SJSA1 (cell line): ENCODE measurements at places on chromosomes 16 and 17. TPM values are rescaled to one million over a fixed set of nuclear protein-coding genes. Genes with fewer than 3 reads are reported as not detected.
A peak's percentile ranks its signal among the peaks of the same experiment; 100 is the strongest.

DNA sequence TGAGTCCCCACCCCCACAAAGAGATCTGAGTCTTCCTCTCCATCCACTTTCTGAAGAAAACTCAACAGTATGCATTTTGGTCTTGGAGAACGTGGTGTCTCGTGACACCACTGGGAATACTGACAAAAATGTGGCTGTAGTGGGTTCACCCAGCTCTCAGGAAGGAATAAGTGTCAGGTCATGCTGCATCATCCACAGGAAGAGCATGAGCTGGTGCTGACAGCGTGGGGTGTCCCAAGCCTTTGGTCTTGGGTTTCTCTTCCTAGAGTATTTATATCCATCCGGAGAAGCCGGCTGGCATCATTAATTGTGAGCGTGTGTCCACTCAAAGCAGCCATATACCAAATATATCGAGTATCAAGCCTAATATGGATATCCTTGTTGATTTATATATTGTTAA lies 55.9 kb downstream of the C17orf67 start:
- no peak for DNase-seq

DNA sequence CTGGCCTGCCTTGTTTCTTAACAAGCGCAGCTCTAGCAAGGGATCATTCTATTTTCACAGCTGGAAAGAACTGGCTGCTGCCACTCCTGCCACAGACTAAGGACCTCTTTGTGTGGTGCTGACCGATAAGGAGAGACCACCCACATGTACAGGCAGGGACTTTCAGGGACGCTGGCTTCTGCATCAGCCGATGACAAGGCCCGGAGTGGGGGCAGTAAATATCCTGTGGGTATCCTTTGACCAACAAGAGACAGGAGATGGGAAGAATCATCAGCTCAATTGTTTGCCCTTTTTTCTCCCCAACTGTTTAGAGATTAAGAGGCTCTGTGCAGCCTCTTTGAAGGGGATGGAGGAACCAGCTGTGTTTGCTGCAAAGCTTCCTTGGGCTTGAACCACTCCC lies 9.2 kb upstream of the ITPRIPL2 start:
- peak; percentile 94 for DNase-seq

DNA sequence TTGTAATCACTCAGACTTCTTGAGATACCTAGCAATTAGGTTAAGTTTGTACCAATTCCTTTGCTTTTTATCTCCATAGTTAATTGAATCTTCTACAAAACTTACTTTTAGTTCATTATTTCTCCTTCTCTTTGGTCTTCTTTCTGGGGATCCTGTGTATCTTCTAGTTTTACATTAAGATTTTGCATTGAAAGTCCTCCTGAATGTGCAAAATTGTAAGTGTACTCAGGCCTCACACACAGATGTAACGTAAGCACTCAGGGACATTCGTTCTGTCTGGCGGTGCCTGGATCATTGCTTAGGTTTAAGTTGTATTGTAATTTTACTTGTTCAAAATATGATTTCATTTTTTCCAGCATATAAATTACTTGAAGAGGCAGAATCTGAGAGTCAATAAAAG lies 222.6 kb upstream of the CPHXL start:
- DNase-seq = no peak

DNA sequence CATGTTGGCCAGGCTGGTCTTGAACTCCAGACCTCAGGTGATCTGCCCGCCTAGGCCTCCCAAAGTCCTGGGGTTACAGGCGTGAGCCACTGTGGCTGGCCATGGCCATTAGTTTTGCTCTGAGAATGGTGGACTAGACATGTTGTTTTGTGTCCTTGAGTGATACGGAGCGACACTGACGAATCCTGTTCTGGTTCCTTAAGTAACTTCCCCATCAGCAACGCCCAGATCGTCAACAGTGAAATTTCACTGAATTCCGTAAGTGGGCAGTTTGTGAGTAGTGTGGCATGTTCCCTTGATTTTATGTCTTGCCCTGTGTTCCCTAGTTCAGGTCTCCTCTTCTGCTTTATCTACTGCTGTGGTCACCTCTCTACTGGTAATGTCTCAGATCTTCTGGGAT lies 67.4 kb downstream of the SNX29 start:
- DNase-seq = no peak

DNA sequence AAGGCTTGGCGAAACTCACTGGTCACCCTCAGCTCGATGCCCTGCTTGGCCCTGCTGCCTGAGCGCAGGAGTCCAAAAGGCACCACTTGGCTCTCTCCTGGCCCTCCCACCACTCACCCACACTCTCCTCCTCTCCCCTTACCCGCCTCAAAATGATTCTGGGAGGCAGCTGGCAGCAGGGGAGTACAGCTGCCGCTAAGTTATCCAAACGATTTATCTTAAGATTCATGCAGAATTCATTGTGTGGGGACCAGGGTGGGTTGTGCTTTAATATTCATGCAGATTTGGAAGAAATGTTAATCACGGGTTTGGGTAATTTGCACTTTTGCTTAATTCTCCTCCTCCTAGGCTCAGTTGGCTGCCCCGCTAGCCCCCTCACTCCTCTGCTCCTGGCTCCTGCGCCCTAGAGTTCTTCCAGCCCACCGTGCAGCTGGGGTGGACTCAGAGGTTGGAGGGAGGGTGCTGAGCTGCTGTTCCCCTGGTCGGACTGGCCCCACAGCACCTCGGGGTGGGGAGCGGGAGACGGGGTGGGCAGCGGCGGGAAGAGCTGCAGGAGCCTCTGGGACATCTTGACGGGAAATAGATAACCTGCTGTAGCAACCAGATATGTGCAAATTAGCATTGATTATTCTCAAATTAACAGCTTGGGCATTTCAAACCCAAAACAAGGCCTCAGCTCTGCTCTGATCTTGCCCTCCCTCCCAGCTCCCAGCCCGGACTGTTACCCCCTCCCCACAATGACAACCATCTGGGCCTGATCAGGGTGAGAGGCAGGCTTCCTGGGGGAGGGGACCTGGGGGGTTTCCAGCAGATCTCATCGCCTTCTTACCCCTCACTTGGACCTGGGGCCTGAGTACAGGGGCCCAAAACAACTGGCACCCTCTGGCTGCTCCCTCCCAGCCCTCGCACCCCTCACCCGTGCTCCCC lies 122.6 kb upstream of the RPL38 start:
- no peak for DNase-seq

- no peak for DNase-seq
Observed at GRCh38 chr17:11485336-11486100, 112.8 kb upstream of the DNAH9 start.

GRCh38 chr17:40612599-40613244 lies 34.9 kb downstream of the SMARCE1 start:
- DNase-seq = no peak

- no peak for DNase-seq
Observed at GRCh38 chr16:13479549-13479948, 440.4 kb upstream of the ERCC4 start.

DNA sequence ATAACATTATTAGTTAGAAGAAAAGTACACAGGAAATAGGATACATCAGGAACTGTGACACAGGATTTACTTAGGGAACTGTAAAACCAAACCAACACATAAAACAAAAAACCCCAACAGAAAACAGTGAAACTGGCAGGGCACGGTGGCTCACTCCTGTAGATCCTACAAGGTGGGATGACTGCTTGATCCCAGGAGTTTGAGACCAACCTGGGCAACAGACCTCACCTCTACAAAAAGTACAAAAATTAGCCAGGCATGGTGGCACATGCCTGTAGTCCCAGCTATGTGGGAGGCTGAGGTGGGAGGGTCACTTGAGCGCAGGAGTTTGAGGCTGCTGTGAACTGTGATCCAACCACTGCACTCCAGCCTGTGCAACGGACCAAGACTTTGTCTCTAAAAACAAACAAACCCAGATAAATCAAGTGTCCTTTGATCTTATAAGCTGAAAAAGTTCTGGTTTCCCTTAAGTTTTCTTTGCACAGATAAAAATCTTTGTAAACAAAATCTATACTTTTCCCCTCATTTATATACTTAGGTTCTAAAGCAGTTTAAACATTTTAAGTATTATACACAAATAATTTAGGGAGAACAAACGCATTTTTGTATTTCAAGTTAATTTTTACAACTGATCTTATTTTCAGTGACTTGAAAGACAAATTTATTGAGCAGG lies 111.5 kb upstream of the TOB1 start:
- no peak for DNase-seq

DNA sequence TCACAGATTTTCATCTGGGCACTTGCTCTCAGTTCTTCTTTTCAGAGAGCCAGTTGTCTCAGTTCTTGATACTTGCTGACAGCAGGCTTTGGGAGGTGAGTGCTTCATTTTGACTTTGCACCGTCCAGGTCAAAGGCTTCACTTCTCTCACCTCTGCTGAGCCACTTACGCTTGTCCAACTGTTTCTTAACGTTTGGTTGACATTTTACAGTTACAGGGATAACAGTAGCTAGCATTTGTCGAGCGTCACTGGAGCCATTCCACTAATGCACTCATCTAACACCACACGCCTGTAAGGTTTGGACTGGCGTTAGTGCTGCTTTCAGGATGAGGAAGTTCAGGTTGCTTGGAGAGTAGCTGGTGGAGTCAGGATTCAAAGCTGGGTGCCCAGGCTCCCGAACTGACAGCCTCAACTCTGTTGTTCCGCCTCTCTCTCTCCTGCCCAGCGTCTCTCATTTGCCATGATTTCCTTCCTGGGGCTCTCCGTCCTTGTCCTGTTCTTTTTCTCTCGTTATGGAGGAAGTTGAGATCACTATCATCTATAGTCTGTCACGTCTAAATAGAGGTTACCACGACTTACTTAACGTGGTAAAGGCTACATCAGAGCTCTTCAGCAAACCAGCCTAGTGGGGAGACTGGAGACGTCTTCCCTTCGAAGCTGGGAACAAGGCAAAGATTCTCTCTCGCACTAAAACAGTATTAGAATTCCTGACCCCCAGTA lies 220.8 kb downstream of the RPTOR start:
- no peak for DNase-seq

GRCh38 chr17:57442914-57443571 lies 186.7 kb downstream of the MSI2 start:
- peak; percentile 64 for DNase-seq

- DNase-seq = no peak
Observed at GRCh38 chr17:34363183-34363661, at the start of gene CCL1. Gene CCL1, minus strand, starts transcription at chr17:34363233. Its CDS starts 72 bp downstream, at chr17:34363161.

Gene KRTAP4-11
- not detected in 2 replicates for total RNA-seq

Gene CD7
- total RNA-seq = not detected in 2 replicates

Gene MILR1
- not detected in 2 replicates for total RNA-seq

Gene GNAO1
- total RNA-seq = 5.1 and 8.5 TPM in 2 replicates
